Stimulated activated CD8-positive, alpha-beta memory T cell treated with anti-CD3 and anti-CD28 coated beads, Interleukin-7, amount 100 ng/mL, for 1 hour (primary cell): ENCODE measurements at places on chromosomes 4 and X.

GRCh38 chr4:103076747-103077347 is at the start of gene SLC9B2:
SLC9B2 (minus strand) TSS chr4:103076761; CDS start chr4:103067550, 9,211 bp downstream.
- DNase-seq, result no peak

DNA sequence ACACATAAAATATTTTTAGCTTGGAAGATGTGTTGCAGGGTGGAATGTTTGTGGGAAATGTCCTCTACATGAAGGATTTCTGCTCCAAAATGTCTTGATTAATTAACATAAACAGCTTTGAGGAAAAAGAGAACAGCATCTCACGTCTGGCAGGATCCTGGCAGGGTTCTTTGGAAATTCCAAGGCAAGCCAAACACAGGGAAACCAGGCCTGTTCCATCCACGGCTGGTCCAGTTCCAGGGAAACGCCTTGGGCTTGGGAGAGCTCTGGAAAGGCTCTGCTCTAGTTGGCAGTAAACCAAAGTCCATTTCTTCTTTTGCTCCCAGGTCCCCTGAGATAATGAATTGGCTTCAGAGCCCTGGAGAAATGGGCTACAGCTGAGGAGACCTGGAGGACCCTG is 42.4 kb upstream of the GAB1 start:
- no peak for DNase-seq

- no peak for DNase-seq
These were observed 2368.5 kb downstream of the PCDH7 start for GRCh38 chr4:33088713-33089112.

DNA sequence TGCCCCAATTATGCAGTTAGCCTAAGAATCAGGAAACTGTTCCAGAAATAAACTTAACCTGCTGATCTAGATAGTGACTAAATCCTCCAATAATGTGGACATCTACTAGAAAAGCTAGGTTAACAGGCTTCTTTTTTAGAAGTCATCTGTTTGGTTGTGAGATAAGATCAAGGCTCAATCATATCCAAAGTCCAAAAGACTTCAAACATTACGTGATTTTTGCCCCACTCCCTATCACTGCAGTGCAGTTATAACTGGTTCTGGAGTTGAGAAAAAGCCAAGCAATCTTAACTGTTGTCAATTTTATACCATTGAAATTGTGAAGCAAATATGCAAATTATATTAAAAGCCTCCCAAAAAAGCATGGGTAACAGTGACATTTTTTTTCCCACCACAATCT is 781.4 kb downstream of the KLHL13 start:
- no peak for DNase-seq

DNA sequence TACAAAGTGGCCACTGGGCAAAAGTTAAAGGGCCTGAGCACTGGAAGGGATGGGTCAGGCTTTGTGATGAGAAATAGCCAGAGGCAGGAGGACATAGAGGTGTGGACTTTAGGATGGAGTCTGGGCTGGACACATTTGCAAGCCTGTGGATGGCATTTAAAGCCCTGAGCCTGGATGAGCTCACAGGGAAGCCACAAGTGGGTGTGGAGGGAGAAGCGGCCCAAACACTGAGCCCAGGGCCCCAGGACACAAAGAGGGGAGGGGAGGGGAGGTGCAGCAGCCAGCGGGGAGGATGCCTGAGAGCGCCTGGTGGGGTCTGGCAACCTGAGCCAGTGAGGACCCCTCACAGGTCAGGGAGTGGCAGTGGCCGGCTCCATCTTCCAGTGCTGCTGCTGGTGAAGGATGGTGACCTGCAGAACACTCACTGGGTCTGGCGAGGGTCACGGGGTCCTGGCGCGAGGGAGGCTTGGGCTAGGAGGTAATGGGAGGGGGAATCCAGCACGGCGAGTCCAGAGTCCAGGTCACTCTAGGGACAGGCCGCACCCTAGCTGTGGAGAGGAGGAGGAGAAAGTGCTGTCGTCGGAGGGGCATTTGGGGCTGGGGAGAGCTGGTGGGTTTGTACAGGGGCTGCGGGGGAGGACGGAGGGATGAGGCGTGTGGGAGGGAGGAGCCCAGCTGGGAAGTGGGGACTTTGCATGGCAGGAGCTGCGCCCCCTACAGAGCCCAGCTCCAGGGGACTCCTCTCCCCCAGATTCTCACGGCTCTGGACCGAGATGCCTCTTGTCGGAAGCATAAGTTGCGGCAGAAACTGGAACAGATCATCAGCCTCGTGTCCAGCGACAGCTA is 7.0 kb downstream of the LAGE3 start:
- DNase-seq, result no peak

GRCh38 chrX:53714580-53715345 is 28.2 kb upstream of the HUWE1 start:
- DNase-seq, result no peak
